Prostate gland (tissue), 2 donors: ENCODE measurements at places on chromosomes 7 and 10.

GRCh38 chr10:96188421-96188820 is 58.3 kb downstream of the ZNF518A start:
- no peak for DNase-seq

DNA sequence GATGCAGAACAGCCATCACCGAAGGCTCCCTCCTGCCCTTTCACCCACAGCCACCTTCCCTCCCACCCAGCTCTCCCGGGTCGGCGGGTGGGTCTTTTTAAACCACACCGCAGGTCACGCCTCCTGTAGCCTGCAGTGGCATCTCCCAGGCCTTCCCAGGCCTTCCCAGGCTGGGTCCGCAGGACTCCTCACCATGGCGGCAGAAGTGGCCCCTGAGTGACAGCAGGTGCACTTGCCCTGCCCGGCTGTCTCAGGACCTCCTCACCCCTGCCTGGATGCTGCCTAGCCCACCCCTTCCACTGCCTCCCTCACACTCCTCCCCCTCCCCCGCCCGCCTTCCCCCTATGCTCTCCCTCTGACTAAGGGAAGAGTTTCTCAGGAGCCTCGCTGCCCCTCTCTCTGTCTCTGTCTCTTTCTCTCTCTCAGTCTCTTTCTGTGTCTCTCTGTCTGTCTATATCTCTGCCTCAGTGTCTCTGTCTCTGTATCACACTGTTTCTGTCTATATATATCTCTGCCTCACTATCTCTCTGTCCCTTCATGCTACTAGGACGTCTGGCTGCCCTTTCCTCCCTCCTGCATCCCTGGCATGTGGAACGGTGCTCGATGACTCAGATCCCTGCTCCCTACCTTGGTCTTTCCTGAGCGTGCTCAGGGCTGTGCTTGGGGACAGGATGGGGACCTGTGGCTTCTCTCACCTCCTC is 57.5 kb downstream of the GLRX3 start:
- DNase-seq, result no peak

- no peak for DNase-seq
Measured at GRCh38 chr10:12590675-12591659, 241.6 kb downstream of the CAMK1D start.

DNA sequence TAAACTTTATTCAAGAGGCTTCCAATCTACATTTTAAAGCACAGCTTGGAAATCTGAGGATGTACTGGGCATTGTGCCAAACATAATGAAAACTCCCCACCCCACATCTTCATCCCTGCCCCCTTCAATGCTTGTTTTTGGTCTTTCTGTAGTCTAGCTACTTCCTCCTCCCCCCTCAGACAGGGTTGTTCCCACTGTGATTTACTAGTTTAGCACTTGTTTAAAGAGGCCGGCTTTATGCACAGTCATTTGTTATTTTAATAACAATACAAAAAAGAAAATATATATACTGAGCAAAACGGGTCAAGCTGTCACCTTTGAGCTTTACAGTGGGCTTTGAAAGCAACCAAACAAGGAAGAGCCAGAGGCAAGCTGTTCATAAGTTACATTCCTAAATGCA is 132.6 kb downstream of the CHRM2 start:
- no peak for DNase-seq

DNA sequence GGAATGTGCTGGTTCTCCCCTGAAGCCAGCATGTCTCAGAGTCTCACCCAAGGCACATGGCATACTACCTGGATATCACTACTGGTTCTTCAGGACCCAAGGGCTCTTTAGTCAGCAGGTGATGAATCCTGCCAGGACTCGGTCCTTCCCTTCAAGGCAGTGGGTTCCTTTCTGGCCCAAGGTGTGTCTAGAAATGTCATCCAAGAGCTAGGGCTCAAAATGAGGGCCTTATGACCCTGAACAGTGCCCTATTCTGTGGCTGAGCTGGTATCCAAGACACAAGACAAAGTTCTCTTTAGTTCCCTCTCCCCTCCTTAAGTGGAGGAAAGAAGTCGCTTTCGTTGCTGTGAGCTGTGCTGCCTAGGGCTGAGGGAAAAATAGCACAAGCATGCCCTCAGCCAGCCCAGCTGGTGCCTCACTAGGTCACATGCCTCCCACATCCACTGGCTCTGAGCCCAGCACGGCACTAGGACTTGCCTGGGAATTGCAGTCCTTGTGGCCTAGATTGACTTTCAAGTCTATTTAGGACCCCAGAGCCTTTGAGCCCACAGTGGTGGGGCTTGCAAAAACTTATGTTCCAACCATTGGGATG is 106.0 kb downstream of the BMS1 start:
- no peak for DNase-seq

DNA sequence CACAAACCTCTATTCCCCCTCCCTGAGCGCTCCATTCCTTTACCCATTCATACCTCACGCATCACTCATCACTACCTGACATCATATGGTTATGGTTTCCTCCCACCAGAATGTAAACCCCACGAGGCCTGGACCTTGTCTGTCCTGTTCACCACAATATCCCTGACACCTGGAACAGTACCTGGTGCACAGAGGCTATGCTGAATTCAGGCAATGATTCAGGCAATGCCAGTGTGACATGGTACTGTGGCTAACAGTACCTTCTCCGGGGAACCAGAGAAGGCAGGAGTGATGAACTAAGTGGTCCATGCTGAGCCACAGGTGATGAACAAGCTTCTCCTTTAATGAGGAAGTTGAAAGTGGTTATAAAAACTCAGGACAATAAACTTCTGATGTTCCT is 202.5 kb upstream of the PLXNA4 start:
- no peak for DNase-seq

GRCh38 chr7:37054624-37055241 is 330.4 kb upstream of the AOAH start:
- no peak for DNase-seq

DNA sequence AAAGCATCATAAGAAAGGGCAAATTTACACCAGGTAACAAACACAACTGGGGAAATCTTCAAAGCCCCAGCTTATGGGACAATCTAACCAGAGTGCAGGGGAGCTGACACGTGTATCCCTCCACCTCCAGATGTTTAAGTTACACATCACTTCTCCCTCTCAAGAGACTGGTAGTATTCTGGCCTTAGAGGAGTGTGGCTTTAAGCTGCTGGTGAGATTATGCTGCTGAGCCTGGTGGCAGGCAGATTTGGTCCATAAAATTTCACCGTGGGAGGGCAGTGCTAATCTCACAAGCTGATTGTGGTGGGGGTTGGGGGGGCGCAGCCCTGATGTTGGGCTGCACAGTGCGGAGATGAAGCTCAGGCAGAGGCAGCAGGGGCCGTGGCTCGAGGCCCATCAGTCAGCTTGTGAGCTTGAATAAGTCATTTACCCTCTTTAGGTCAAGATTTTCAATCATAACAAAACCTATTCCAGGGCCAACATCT is 431.0 kb upstream of the GALNT17 start:
- DNase-seq, result no peak

- DNase-seq, result no peak
Measured at GRCh38 chr10:69913606-69914382, 112.1 kb downstream of the COL13A1 start.

- no peak for DNase-seq
Measured at GRCh38 chr10:115566867-115567266, 473.7 kb downstream of the ATRNL1 start.

DNA sequence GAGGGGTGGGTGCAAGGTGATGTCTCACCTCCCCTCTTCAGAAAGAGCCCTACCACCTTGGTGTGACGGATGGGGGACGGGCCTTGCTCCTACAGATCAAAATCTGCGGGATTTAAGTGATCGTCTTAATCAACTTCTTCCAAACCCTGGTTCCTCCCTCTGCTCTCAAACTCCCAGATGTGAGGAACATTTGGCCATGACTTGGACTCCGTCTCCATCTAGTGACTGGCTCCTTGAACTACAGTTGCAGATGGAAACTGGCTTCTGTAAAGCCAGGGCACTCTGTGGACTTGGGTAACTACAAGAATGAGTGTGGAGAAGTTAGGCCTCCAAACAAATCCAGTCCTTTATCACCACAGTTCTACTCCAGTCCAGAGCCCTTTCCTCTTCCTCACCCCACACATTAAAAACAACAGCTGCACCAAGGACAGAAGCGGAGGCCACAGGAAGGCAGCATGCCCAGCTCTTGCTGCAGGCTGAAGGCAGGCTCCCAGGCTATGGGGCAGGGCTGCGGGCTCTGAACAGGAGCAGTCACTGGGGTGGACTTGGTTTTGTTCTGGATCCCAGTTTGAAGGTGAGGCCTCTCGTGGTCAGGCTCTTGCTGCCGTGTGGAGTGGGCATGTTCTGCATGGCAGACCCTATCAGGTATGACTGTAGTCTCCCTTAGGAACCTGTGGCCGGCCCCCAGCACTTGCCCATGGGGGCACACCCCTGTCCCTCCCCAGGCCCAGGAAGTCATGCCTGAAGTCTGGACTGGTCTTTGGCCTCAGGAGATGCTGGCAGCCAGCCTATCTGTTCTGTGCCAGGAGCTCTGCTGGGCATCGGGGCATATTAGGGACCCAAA is 79.4 kb downstream of the VWC2 start:
- peak; percentile 47 for DNase-seq

GRCh38 chr7:34044306-34044643 is 138.9 kb downstream of the BMPER start:
- DNase-seq, result no peak

GRCh38 chr7:21059069-21059468 is 272.4 kb upstream of the SP8 start:
- no peak for DNase-seq

DNA sequence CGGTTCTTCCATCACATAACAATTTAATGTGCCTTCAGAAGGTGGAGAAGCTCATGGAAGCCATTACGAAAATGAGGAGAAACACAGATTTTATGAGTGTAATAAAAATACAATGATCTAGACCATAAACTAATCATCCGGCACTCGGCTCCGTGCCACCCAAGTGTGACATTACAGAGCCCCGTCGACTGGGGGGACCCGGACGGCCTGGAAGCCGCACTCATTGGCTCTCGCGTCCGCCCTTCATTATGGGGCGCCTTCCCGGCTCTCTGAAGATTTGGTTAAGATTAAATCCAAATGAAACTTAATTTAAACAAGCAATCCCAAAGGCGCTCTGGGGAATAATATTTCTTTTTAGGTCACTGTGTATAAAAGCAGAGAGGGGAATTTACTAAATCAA is 242.6 kb downstream of the DNAJB6 start:
- DNase-seq, result no peak

GRCh38 chr7:52635021-52635420 is 400.4 kb upstream of the POM121L12 start:
- DNase-seq, result no peak

DNA sequence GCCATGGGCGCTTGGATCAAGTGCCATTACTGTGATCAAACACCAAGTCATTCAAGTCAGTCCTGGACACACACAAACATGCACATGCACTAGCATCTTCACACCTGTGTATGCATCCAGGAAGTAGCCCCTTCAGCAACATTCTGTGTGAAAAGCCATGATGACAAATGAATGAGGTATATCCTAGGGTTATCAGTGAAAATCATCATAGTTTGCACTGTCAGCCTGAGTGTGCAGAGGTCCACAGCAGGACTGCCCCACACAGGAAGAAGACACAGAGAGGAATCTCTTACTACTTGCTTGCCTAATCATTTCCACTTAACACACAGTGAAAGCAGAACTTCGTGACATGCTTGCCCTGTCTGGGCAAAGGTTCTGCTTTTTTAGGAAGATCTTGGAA is 184.0 kb upstream of the ADO start:
- DNase-seq, result no peak

GRCh38 chr7:1767524-1767923 is 97.4 kb downstream of the ELFN1 start:
- DNase-seq, result no peak

DNA sequence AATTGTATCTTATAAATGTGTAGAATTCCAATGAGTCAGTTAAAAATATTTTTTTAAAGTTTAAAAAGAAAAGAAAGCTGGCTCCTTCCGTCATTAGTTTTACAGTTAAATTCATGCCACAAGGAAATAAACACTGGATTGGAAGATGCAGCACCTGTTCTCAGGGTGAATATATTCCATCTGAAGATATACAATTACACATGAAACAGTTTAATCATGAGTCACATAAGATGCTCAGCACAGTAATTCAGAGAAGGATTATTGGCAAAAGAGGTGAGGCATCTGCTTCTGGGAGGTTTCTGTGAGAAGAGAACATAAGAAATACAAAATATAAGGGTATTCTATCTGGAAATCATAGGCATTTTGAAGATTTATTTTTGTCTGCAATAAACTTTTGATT is 376.5 kb upstream of the SORCS1 start:
- DNase-seq, result no peak

GRCh38 chr7:103773726-103774125 is 215.7 kb downstream of the RELN start:
- DNase-seq, result no peak

DNA sequence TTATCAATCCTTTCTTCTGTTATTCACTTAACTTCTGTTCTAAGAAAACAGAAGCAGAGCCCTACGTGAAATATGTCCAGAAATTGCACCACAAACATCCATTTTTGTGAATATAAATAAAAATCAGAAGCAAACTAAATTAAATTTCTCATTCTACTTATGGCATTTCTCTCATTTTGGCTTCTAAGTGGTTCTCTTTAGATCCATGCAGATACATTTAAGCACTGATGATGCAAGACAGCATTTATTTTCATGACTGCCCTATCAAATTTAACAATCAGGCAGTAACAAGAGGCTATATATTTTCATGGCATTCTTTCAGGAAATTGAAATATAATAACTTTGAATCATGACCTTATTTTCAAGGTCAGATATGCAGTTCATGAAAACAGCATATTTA is 1049.6 kb downstream of the GRM8 start:
- no peak for DNase-seq

DNA sequence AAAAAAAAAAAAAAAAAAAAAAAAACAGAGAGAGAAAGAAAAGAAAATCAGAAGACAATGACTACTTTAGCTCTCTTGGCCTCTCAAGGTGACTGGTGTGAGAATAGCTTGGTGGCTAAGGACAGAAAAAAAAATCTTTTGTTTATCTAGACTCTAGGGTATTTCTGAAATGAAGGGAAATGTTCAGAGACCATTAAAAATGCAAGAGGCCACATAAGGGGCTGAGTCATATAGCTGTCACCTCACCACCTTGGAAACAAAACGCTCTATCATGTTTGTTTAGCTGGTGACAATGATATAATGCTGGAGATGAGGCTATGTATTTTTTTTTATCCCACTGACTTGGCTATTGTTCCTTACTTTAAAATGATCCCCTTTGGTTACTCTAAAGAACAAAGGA is 287.0 kb upstream of the CDC14C start:
- no peak for DNase-seq

GRCh38 chr7:132575419-132575981 is 770 bp downstream of the PLXNA4 start:
- DNase-seq, result no peak

DNA sequence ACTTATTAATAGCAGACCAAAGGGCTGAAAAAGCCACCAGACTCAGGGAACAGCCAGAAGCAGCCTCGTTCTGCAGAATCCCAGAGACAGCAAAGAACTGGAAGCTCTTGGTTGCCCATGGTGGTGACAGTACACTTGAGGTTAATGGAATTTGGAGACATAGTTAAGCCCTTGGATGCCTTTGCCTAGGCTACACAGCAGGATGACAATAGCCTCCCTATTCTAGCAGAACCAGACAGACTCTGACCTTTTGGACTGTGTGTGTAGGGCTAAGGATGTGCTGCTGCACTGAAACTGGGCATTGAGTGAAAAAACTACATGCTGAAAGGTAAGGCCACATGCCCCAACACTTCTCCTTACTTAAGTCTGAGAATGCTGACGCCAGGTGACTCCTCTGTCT is 22.7 kb downstream of the OTUD1 start:
- no peak for DNase-seq
